Activated naive CD4-positive, alpha-beta T cell treated with anti-CD3 and anti-CD28 coated beads, Interleukin-2, amount 50 U/mL, for 72 hours (primary cell): ENCODE measurements at places on chromosomes 4 and X.
A peak's percentile ranks its signal among the peaks of the same experiment; 100 is the strongest.

- DNase-seq: peak; percentile 23
Observed at GRCh38 chr4:48093991-48094416, 40.0 kb downstream of the TXK start.

GRCh38 chr4:120403296-120403695 lies 336.6 kb upstream of the MAD2L1 start:
- DNase-seq: no peak

DNA sequence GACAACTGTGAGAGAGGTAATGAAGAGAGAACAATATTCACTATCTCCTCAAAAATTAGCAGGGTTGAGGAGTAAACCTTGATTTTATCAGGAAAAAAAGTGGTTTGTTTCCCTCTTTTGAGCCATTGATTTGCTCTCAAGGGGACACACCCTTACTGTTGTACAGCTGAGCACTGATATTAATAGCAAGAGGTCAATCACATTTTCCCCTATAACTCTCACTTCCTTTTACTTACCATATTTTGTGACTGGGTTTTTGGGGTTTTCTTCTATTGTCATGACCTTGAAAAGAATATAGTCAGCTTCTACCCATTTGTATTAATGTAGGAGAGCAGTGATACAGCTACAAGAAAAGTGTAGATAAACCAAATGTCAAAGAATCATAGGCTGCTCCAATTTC lies 70.2 kb upstream of the LONRF3 start:
- DNase-seq: no peak

GRCh38 chrX:2387614-2388239 lies 113.0 kb downstream of the DHRSX start:
- no peak for DNase-seq

DNA sequence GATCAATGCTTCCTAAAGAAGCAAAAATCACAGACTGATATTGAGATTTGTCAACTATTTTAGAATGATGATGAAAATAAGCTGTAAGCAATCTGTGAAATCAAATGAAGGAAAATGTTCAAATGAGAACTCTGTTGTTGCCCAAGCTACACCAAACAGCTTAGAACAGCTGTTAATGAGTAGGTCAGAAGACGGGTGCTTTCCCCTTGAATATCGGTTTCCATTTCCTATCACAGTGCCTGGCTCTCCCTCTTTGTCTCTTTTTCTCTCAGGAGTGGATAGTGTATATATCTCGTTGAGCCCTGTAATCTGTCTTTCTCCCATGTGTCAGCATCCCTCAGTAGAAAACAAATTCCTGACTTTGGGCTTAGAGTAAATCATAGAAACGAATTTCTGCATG lies 1592.9 kb upstream of the TENM3 start:
- DNase-seq: no peak

GRCh38 chr4:184568770-184569169 lies 80.5 kb downstream of the CASP3 start:
- no peak for DNase-seq

GRCh38 chr4:167906851-167907250 lies 185.5 kb upstream of the ANXA10 start:
- DNase-seq: no peak

DNA sequence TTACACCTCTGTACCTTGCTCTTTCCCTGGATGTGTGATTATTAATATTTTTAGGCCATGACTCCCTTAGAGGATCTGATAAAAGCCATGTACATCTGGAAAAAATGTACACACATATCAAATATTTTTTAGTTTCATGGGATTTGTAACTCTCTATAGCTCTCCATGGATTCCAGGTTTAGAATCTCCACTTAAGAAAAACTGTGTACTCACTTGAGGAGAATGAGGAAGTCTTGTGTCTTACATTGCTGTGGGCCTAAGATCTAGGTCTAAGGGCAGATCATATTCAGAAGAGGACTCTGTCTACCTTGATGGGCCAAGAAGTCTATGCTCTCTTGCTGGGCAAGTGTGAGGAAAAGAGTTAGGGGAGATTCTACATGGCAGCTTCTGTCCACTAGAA lies 98.0 kb downstream of the RRAGB start:
- no peak for DNase-seq

DNA sequence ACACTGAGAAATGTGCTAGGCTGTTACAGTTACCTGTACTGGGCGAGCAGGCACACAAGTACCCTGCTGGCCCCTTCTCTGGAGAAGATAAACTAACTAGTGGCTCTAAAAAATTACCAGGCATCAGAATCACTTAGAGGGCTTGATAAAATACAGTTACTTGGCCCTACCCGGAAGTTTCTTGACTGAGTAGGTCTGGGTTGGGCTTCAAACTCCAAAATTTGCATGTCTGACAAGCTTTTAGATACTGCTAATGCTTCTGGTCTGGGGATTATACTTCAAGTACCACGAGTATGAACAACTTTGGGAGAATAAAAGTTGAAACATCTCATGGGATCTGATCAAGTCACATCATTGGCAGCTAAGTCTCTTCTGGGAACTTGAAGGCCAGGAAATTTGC lies 30.8 kb downstream of the CEP135 start:
- no peak for DNase-seq

- no peak for DNase-seq
Observed at GRCh38 chr4:23388699-23389395, 501.0 kb downstream of the PPARGC1A start.

DNA sequence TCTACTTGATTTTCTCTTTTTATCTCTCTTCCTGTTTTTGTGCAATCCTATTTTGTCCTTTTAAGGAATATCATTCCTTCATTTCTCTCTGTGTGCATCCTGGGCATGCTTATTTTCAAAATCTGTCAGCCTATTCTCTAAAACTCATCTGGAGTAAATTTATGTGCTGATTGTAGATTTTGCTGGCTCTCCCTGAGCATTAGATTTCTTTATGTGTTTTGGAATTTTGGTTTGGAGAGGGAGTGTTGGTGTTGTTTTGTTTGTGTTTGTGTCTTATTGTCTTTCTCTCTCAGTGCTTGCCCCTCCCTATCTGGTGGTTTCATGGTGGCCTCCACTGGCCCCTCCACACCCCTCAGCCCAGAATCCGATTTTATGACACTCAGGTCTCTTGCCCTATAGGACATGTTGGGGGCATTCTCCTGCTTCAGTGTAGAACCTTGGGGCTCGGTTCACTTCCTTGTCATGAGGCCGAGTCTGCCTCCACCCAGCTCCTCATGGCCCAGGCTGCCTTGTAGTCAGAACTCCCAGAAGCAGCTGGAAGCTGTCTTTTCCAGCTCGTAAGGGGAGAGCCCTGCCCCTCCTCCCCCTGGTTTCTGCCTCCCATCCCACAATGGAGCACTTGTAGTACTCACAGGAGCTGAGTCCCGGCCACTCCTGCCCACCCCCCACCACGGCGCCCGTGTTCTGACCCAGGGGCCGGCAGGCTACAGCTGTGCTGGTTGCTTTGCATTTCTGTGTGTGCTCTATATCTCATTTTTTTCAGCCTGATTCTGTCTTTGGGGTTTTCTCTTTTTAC lies 24.5 kb upstream of the PJA1 start:
- DNase-seq: no peak

- no peak for DNase-seq
Observed at GRCh38 chrX:18714910-18715309, 7.5 kb downstream of the PPEF1 start.

- DNase-seq: no peak
Observed at GRCh38 chrX:48976086-48976485, 4.4 kb upstream of the KCND1 start.

DNA sequence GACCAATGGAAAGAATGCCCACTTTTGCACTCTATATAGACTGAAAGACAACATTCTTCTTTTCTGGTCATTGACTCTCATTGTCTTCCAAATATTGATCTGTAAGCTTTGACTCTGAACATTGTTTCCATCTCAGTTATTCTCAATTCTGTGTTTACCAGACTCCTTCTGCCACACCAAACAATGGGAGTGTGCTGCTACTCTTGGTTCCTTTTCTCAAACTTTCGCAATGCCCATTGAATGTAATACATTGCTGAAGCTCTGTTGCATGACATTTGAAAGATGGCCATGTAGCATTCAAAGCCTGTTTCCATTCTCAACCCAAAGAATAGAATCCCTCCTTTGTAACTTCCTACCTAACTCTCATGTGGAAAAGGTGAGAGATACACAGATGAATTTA lies 136.2 kb downstream of the BTC start:
- no peak for DNase-seq

DNA sequence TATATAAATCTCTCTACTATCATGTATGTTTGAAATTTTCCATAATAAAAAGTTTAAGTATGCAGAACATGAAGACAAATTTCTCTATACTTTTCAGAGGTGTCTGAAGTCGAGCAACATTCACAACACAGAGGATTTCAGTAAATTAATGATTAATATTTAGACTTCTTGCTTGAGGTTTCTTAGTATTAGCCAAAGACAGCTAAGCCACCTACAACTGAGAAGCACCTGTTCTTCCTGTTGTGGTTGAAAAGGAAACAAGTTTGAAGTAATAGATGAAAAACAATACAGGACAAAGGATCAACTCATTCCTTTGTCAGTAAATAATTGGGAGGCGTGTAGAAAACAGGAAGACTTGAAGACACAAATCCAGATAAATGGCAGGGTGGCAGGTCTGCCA lies 21.1 kb downstream of the SCML1 start:
- DNase-seq: no peak
